ENCODE measurements at places on chromosomes 7 and 10.

DNA sequence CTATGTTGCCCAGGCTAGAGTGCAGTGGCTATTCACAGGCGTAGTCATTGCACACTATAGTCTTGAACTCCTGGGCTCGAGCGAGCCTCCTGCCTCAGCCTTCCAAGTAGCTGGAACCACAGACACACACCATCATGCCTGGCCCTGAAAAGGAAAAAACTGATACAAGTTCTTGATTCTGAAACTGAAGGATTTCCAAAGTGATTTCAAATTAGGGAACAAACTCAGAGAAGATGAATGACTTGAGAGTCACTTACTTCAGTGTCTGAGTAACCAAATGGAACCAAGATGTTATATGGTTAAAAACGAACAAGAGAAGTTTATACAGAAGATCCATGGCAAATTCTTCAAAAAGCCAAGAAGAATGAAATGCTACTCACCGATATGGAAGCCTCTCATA, 14.4 kb downstream of the CWF19L1 start:
- no peak for DNase-seq

DNA sequence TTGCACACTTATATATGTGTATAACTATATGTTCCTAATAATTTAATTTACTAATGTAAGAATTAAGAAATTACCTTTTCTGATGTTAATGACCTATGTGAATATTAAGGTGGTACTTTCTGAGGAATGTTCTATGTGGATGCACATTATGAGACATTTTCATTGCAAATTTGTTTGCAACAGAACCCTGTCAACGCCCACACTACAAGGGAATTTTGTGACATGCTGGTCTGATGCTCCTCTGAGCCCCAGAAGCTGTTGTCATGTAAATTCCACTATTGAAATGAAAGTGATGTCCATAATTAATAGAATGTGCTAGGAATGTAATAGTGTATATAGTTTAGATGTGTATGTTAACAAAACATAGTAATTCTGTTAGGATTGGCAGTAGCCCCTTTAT, 4.5 kb downstream of the GRM3 start:
- no peak for DNase-seq

DNA sequence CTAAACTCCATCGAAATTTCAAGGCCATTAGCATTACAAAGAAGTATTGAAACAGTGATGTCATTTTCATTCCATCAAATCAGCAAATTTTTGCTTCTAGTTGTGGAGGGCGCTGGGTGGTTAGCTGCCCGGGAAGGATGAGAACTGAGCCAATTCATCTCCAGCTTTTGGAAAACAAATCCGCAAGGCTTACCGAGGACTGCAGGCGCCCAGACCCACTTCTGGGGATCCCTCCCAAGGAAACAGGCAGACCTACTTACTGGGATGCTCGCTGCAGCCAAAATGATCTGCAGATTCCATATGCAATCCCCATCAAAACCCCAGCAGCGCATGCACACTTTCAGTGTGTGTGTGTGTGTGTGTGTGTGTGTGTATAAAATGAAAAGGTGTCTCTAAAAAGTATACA, 19.2 kb downstream of the TNRC18 start:
- DNase-seq, result no peak

- DNase-seq, result no peak
Measured at GRCh38 chr7:47518827-47519226, 63.1 kb downstream of the TNS3 start.

DNA sequence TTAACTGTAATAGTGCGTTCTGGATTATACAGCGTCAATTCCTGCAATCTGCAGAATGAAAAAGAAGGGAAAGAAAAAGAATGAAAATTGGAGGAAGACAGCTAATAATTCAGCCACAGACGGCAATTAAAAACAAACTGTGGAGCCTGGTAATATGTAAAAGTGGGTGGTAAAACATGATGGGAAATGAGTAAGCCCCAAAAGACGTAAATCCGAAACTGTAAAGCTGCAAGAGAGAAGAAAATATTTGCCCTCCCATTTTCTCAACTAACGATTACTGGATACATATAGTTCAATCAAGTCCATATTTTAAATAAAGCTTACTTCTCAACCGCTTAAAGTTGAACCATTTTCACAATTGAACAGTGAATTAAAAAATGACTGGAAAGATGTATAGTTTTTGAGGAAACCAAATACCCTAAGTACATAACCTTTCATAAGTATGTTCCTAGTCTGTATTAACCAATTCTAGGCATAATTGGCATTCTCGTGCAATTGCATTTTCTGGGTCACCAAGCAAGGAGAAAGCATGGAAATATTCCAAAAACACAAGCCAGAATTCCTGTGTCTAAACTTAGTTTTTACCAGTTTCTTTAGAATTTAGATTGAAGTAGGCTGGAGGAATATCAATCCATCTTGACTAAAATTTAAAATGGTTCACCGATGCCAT, 44.8 kb downstream of the MALSU1 start:
- DNase-seq, result no peak

GRCh38 chr7:68547799-68548198, 1050.5 kb upstream of the AUTS2 start:
- DNase-seq, result peak; percentile 61

All from BE2C (cell line).